Suppressor macrophage treated with lipopolysaccharide for 4 hours (primary cell): ENCODE measurements at places on chromosomes 5 and 9.

GRCh38 chr5:848671-849111 lies 2.1 kb downstream of the ZDHHC11 start:
- DNase-seq, result no peak

- DNase-seq, result peak; percentile 27
Observed at GRCh38 chr5:58505971-58506640, 14.9 kb downstream of the GAPT start.

GRCh38 chr5:9623661-9624060 lies 6.5 kb downstream of the TAS2R1 start:
- DNase-seq, result no peak

GRCh38 chr9:72539824-72540347 lies 18.5 kb downstream of the TMC1 start:
- no peak for DNase-seq

DNA sequence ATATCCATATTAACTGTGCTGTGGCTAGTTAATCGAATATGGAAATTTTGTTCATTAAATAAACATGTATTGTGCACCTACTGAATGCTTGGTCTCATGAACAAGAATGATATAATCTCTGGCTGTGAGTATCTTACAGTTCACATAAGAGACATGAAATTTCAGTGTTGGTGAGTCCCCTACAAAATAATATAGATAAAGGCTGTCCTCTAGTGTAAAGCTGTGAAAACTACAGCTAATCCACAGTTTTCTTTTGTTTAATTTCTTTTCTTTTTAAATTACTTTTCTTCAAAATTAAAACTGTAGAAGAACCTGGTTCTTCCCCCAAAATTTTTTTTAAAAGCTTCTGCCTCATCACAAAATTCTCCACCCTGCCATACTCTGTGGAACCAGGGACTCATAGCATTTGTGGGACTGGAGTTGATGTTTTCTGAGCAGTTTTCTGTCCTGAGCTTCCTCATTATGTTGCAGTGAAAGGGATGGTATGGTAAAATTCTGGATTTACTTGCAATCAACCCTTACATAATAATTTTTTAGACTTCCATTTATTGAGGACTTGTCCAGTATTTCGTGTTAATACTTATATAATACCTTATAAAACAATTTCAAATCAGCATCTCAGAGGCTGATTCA lies 135.0 kb downstream of the STK32A start:
- DNase-seq, result peak; percentile 8

- DNase-seq, result no peak
Observed at GRCh38 chr9:22514871-22515270, 68.2 kb downstream of the DMRTA1 start.

DNA sequence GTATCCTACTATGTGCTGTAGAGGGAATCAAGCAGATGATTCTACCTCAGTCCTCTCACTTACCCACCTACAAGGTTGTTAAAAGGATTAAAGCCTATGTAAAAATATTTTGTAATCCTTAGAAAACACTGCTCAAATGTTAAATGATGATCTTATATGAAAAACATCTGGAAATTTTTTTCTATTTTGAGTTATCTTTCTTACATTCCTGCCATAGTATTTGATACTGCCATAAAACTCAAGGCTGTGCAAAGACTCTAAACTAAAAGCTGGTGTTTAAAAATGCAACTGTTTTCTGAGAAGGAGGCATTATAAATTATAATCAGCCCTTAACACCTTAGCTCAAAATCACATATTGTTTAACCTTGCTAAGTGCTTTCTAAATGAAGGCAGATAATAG lies 474.2 kb downstream of the PRELID2 start:
- DNase-seq, result no peak

- DNase-seq, result peak; percentile 82
Observed at GRCh38 chr5:178453224-178453623, 137.0 kb downstream of the COL23A1 start.

DNA sequence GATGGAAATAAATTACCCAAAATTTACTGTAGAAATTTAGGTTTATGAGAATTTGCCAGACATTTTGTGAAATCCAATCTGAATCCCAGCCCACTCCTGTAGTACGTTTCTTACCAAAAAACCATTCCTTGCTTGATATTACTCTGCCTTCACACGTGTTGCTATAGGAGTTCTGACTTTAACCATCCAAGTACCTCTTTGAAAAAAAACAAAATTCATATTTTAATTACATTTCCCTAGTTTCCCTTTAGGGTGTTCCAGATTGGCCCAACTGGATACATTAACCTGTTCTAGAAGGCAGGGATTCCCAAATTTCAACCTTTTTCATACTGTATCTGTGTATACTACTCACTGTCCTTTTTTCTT lies 1.4 kb upstream of the PJA2 start:
- DNase-seq, result no peak
